ENCODE measurements at places on chromosomes 7 and 10. TPM values are rescaled to one million over a fixed set of nuclear protein-coding genes. Genes with fewer than 3 reads are reported as not detected.

CHAT gene
- total RNA-seq: not detected

ARHGEF35 gene
- total RNA-seq: 1.1 TPM

MYPN gene
- total RNA-seq: 1.7 TPM

PIK3CG gene
- total RNA-seq: not detected

PTPRN2 gene
- 2.5 TPM for total RNA-seq

JAKMIP3 gene
- total RNA-seq: 1.1 TPM

DNA sequence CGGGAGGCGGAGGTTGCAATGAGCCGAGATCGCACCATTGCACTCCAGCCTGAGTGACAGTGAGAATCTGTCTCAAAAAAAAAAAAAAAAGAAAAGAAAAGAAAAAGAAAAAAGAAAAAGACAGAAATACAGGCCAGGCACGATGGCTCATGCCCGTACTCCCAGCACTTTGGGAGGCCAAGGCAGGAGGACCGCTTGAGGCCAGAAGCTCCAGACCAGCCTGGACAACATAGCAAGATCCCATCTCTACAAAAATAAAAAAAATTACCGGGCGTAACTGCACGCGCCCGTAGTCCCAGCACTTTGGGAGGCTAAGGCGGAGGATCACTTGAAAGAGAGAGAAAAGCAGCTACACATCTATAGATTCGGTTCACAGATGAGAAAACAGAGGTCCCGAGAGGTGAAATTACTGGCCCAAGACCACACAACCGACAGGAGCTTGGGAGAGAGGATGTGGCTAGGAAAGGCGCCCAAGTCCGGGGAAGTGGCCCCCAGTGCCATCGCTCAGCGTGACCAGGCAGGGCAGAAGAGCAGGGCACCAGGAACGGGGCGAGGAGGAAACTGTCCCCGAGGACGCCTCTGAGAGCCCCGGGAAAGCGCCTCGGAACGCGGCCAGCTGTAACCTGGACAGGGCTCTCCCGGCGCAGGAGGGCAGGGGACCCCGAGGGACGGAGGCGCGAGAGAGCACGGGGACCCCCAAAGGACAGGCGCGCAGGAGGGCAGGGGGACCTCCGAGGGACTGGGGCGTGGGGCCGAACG lies 612 bp downstream of the SNX8 start:
- peak; percentile 16 for DNase-seq

GRCh38 chr7:17289074-17289645 lies 9.3 kb upstream of the AHR start:
- peak; percentile 77 for DNase-seq

- no peak for DNase-seq
Observed at GRCh38 chr10:110267276-110267675, 37.4 kb downstream of the SMNDC1 start.

DNA sequence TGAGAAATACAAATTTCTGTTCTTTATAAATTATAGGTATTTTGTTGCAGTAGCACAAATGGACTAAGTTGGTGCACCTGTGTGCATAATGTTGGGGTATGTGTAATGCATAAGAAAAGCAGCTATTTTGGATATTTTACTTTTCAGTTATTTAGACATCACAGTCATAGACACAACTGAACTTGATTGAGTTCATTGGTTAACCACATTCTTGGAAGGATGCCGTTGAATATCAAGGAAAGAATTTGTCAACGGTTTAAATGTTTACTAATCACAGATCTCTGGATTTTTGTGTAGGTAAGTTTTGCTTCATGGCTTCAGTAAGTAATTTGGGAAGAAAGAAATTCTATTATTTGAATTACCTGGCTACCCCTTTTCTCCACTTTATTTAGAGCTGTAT lies 4.1 kb downstream of the OTUD1 start:
- DNase-seq: peak; percentile 18

GRCh38 chr10:75477680-75478079 lies 46.3 kb downstream of the LRMDA start:
- DNase-seq: no peak

GRCh38 chr7:133349101-133349500 lies 96.2 kb downstream of the EXOC4 start:
- DNase-seq: no peak

DNA sequence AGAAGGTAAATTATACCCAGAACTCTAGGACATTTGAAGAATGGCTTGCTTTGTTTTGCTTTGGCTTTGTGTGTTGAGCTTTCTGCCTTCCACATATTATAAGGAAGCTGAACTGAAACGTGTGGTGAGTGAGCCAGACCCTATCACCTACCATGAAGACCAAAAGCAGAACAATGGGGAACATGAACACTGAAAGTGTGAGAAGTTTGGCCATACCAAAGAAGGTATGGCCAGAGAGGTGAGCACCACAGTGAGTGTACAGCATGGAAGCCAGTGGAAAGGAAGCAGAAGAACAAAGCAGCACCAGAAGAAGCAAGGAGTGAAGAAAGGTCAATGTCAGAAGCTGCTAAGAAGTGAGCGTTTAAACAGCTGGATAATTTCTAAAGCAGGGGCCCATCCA lies 59.7 kb upstream of the CCDC71L start:
- DNase-seq: no peak

GRCh38 chr7:144445590-144445989 lies 42.1 kb upstream of the NOBOX start:
- peak; percentile 1 for DNase-seq

- DNase-seq: peak; percentile 7
Observed at GRCh38 chr10:90023950-90024349, 322.6 kb downstream of the KIF20B start.

DNA sequence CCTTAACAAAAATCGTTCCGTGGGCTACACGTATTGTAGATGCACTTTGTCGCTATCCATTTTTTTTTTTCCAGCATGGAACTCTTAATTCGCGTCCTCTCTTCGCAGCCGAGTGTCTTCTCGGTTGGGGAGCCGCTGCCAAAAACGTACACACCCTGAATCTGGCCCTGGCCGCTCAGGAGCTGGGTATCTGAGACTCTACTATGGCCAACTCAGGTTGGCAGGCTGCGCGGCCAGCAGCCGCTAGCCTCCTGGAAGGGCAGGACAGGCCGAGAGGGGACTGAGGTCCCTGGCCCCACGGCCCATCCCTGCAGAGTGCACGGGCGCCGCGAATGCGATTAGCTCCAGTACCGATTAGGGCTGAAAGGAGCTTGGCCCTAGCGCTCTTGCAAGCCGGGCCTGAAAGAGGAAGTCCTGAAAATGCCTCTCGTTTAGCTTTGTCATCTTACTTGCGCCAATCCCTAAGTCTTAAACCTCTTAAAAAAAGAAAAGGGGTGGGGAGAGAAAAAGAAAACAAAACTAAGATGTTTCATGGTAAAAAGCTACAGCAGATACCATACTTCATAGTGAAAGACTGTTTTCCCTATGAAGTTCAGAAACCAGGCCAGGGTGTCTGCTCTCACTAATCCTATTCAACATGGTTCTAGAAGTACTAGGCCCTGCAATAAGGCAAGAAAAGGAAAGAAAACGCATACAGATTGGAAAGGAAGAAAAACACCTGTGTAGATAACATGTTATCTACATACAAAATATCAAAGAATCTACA lies 113.2 kb upstream of the RHEB start:
- DNase-seq: no peak

GRCh38 chr10:67697724-67698131 lies 1.7 kb upstream of the CTNNA3 start:
- DNase-seq: peak; percentile 66

DNA sequence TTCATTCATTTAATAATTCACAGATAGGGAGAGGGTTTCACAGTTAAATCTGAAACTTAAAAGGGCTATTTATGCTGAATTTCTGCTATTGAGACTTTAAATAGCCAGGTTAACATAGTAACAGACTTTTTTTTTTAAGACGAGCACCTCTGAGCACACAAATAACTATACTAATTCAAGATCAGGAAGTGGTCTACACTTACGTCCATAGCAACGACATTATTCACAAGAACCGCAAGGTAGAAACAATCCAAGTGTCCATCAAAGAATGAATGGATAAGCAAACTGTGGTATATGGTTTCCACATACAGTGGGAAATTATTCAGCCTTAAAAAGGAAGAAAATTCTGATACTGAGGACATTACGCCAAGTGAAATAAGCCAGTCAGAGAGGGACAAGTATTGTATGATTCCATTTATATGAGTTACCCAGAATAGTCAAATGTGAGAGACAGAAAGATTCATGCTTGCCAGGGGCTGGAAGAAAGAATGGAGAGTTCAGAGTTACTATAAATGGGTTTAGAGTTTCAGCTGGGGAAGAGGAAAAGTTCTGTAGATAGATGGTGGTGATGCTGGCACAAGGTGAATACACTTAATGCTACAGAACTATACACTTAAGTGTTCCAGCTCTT lies 140.3 kb upstream of the LAMB4 start:
- DNase-seq: peak; percentile 45

DNA sequence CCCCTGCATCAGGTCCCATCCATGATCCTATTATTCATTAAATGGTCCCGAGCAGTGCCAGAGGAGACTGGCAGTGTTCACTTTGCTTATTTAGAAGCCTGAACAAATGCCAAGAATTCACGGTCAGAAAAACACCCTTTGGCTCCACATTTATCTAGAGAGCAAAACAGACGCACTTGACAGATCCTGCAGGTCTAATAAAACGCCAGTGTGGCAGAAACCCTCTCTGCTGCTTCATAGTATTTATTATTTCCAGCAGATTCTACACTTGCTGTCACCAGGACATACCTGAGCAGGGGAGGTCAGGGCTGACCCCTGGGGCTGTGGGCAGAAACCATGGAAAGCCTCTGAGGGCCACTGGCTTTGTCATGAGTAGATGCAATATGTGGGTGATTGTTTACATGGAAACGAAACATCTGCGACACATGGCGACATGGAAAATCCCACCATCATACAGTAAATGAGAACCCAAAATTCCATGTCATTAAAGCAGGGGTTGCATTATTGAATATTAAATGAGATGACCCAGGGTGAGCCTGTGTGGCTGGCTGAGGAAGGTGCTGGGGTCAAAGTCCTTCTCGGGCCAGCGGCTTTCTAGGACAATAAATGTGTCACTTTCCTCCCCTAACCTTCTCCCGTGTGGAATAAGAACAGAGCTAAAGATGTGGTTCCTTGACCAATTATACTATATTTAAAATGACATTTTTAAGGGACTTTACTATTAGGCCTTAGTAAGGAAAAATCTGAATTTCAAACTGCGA lies 205.9 kb upstream of the SVIL start:
- no peak for DNase-seq
